ENCODE measurements at places on chromosomes 11 and 22.

- no peak for DNase-seq
Measured at GRCh38 chr22:42033263-42034181, 34.9 kb downstream of the WBP2NL start.

DNA sequence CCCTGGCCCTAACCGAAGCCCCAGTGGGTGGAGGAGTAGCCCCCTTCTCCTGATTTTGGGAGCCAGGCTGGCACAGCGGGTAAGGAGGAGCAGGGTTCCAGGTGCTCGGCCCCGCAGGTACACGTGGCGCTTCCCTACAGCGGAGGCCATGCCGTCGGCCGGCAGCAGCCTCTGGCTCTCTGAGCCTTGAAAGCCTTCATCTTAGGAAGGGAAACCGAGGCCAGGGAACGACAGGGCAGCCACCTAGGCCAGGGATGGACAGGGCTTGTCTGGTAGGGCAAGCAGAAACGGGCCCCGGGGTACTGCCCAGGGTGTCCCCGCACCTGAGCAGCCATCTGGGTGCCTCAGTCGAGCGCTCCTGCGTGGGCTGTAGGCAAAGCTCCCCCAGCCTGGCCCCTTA lies 28.7 kb downstream of the MOB2 start:
- DNase-seq, result no peak

- no peak for DNase-seq
Measured at GRCh38 chr11:12150831-12151382, 40.5 kb downstream of the MICAL2 start.

- DNase-seq, result no peak
Measured at GRCh38 chr11:124313849-124314248, at the start of gene OR8D1. Gene OR8D1, minus strand, starts transcription at chr11:124313949. Its CDS starts 3,183 bp downstream, at chr11:124310766.
